ENCODE measurements at places on chromosomes 3 and 15.

GRCh38 chr3:119551598-119551997 is 7.8 kb downstream of the CD80 start:
- no peak for DNase-seq

DNA sequence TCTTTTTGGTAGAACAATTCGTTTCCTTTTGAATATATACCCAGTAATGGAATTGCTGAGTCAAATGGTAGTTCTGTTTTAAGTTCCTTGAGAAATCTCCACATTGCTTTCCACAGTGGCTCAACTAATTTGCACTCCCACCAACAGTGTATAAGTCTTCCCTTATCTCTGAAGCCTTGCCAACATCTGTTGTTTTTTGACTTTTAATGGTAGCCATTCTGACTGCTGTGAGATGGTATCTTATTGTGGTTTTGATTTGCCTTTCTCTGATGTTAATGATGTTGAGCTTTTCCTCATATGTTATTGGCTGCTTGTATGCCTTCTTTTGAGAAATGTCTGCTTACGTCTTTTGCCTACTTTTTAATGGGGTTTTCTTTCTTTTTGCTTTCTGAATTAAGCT is 270.6 kb upstream of the MEIS2 start:
- DNase-seq: no peak

DNA sequence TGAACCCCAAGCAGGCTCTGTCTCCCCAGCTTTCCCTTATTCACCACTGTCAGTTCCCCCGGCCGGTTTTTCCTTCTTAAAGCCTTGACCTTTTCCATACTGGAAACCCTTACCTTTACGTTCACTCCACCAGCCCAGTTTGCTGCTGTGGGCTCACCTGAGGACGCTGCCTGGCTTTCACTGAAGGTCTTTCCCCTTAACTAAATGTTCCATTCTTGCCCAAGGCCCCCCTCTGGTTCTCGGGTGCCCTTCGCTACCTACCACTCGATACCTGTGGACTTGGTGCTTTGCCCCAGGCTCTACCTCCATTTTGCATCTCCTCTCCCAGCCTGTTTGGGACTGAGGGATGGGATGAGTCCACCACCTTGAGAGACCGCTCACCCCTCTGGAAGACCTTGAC is 851 bp downstream of the AP2M1 start:
- DNase-seq: no peak

DNA sequence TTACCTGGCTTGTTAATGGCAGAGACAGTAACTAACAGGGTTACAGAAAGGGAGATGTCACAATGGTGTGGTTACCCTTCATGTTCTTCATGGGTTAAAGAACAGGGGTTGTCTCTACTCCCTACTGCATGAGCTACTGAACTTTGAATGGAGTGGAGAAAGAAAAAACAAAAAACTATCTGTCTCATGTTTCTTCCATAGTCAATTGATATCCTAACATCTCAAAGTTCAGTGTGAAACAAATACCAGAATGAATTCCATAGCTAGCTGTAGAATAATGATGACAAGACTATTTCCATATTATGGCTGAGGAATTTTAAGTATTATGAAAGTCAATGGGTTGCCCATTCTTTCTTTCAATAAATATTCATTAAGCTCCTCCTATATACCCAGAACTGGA is 161.3 kb upstream of the LPP start:
- no peak for DNase-seq

- no peak for DNase-seq
Measured at GRCh38 chr3:62705721-62706120, 169.5 kb downstream of the CADPS start.

GRCh38 chr3:111194048-111194447 is 122.4 kb downstream of the NECTIN3 start:
- DNase-seq: no peak

DNA sequence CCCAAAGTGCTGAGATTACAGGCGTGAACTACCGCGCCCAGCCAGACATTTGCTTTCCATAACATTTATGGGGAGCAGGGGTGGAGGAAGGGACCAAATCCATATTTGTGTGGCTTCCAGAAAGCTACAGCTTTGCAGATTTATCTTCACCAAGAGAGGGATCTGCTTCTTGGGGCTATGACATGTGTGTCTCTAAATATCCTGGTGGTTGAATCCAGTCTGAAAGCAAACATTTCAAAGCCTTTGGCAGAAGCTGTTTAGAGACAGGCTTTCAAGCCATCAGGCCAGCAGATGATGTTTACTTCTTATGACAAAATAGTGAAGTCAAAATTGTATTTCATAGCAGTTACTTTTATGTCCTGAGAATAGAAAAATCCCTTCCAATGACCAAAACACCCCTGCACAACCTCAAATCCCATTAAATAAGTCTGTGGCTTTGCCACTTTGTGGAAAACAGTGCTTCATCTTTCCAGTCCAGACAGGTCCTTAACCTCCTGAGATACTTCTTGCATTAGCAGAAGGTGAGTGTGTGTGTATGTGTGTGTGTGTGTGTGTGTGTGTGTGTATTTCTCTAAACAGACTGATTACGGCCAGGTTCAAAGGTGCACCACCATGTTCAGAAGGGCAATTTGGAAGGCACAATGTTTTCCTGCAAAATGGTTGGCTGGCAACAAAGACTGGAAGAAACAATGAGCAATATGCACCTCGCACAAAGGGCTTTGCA is 191.4 kb upstream of the LRIG1 start:
- no peak for DNase-seq

DNA sequence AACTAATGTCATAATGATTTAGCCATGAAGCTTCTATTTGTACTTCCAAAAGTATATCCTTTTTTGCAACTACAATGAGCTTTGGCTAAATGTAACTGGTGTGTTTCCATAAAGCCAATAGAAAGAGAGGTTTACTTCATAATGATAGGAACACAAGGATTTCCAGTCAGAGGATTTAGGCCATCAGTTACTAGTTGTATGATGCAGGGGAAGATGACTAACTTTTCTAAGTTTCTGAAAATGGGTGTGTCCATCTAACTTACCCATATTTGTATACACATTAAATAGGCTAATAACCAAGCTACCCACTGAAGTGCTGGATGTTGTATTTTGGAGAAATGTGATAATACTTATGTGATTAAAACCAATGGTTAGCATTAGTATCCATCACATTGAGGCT is 55.7 kb downstream of the SLC4A7 start:
- DNase-seq: no peak

GRCh38 chr3:123758081-123758564 is 126.0 kb downstream of the MYLK start:
- no peak for DNase-seq

- no peak for DNase-seq
Measured at GRCh38 chr3:87478716-87479115, 202.3 kb upstream of the POU1F1 start.

DNA sequence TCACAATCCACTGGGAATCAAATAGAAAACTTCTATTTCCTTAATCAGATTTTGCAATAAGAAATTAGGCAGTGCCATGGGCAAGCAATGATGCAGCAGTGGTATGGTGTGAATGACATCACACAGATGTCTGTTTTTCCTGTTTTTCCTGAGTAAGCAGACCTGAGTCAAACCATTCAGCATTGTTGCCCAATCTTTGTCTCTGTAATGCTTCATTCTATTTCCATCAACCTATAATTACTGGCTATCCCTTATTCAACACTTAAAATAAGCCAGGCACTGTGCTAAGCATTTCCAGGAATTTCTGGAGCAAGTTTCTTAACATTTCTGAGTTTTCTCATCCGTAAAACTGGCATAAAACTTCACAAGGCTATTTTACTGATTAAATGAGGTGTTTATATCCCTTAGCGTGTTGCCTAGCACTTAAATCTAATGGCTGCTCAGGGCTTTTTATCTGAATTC is 11.3 kb upstream of the OXSR1 start:
- DNase-seq: no peak

GRCh38 chr3:115022199-115022598 is 124.9 kb downstream of the ZBTB20 start:
- no peak for DNase-seq

- no peak for DNase-seq
Measured at GRCh38 chr15:85742186-85742821, 52.4 kb downstream of the KLHL25 start.

Measured in caudate nucleus (tissue), 63 donors.